GM23248 (cell line): ENCODE measurements at places on chromosomes 16 and 17. TPM values are rescaled to one million over a fixed set of nuclear protein-coding genes. Genes with fewer than 3 reads are reported as not detected.

CCL14 gene
- total RNA-seq, result not detected in 2 replicates

GRCh38 chr16:74888232-74888862, 96.6 kb downstream of the WDR59 start:
- H3K36me3 ChIP-seq, result peaks cover 34% of the 10 kb centered on the region
- no peaks in the 10 kb centered on the region for H3K27me3 ChIP-seq
- DNase-seq, result no peak

- DNase-seq, result no peak
- H3K27ac ChIP-seq, result no peak overlapping the region
- H3K36me3 ChIP-seq, result peaks cover 24% of the 10 kb centered on the region; the same call in 1 of the 2 replicates
- H3K4me1 ChIP-seq, result no peaks in the 10 kb centered on the region
- no peaks in the 10 kb centered on the region for H3K27me3 ChIP-seq
- no peak overlapping the region for H3K4me3 ChIP-seq
Measured at GRCh38 chr16:24829153-24829552, 16.6 kb upstream of the SLC5A11 start.

DNA sequence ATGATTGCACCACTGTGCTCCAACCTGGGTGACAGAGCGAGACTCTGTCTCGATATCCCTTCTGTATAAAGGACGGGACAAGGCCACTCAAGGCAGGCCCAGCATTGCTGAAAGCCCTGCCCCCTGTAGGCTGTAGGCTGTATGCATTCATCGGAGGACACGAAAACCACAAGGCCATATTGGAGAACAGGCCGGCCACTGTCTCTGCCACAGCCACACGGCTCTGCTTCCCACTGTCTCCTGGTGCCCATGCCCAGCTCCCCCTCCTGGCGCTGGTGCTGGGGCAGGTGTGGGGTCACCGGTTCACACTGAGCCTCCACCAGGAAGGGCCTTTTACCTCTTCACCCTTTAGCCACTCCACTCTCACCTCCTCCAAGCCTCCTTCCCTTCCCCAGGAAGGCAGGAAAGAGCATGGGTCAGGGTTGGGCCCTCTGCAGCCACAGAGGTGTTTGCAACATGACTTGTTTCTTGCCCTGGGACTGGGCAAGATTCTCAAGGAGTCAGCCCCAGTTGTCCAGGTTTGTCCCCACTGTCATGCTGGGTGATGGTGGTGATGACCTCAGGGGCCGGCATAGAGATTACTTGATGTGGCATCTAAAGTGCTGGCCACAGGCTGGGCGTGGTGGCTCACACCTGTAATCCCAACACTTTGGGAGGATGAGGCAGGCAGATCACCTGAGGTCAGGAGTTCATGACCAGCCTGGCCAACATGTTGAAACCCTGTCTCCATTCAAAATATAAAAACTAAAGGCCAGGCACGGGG, 5.3 kb upstream of the NTN3 start:
- no peak overlapping the region for H3K4me3 ChIP-seq
- DNase-seq, result peak; percentile 34
- no peaks in the 10 kb centered on the region for H3K27me3 ChIP-seq
- no peaks in the 10 kb centered on the region for H3K4me1 ChIP-seq
- H3K27ac ChIP-seq, result no peak overlapping the region

DNA sequence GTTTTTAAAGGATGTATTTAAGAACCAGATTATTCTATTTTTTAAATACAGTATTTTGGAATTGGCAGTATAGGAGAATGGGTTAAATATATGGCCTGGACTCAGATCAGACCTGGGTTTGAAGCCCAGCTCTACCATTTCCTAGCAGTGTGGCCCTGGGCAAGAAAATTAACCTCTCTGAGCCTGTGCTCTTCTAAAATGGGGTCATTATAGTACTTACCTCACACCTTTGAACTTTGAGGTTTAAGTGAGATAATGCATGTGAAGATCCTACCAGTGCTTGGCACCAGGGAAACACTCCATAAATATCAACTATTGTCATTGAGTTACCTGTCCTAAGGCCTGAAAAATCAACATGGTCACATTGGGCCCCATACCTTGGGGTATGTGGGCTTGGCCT, 93.4 kb upstream of the WSB1 start:
- no peak overlapping the region for H3K27ac ChIP-seq
- no peak for DNase-seq
- H3K4me3 ChIP-seq, result no peak overlapping the region

DNA sequence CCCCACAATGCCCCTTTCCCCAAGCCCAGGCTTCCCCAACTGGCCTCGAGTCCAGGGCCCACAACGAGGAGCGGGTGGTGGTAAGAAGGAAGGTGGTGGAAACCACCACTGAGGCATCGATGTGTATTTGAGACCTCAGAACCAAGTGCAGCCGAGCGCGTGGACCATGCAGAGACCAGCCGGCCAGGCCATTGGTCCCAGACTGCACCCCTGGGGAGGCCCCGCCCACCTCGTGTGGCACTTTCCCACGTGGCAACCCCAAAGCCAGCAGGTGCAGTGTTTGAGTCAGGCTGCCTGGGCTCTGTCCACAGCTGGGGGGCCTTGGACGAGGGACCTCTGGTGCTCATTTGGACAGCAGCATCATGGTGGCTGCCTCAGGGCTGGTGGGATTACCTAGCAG, 28.1 kb upstream of the BAHCC1 start:
- no peaks in the 10 kb centered on the region for H3K27me3 ChIP-seq
- H3K27ac ChIP-seq, result no peak overlapping the region
- H3K4me3 ChIP-seq, result no peak overlapping the region
- no peaks in the 10 kb centered on the region for H3K4me1 ChIP-seq
- no peak for DNase-seq

DNAH3 gene
- not detected in 2 replicates for total RNA-seq

DNA sequence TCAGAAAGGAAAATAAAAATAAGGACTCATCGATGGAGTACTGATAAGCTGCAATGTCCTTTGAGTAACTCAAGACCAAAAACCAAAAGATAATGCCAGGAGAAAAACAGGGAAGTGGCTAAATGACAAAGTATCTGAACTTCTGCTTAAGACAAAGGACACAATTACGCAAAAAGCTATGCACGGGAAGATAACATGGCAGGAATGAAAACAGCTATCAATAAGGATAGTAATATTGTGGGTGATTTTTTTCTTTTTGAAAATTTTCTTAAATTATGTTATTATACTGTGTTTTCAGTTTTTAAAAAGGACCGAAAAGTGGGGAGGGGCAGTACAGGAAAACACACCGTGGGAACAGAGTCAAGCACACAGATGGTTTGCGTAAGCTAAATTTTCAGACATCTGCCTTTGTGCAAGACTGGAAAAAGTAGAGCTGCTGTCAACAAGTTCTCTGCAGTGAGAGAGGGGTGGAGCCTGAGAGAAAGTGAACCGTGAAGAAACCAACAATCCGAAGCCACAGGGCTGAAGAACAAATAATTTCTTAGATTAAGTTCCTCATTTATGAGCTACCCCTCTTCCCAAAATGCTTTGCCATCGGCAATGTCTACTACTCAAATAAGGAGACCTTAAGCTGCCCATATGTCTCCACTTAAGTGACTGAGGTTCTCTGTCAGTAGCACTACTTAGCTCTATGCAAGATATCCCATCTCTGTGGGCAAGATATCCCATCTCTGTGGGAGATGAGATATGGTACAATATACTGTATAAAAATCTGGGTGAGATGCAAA, 99.9 kb upstream of the CORO6 start:
- H3K4me1 ChIP-seq, result peaks cover 24% of the 10 kb centered on the region
- H3K27me3 ChIP-seq, result no peaks in the 10 kb centered on the region
- H3K4me3 ChIP-seq, result peak overlapping the region; percentile 29

GRCh38 chr17:37133136-37133535, 184.4 kb downstream of the AATF start:
- DNase-seq, result no peak
- H3K27ac ChIP-seq, result no peak overlapping the region
- peaks cover 12% of the 10 kb centered on the region for H3K36me3 ChIP-seq
- H3K4me1 ChIP-seq, result no peaks in the 10 kb centered on the region
- H3K4me3 ChIP-seq, result no peak overlapping the region

MYH13 gene
- not detected in 2 replicates for total RNA-seq

DNA sequence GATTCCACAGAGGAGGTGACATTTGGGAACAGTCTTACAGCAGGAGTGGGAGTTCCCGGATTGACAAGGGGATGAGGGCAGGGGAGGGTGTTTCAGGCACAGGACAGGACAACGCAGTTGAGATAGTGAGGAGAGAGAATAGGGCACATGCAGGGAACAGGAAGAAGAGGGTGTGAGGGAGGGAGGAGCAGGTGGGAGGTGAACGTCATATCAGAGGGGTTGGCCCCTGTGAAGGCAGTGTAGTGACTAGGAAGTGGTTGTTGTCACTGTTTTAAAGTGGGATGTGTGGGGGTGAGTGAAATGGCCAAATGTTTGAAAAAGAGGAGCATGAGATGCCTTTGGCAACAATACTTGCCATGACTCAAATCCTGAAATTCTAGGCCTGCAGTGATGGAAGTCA, 12.2 kb downstream of the PRKCB start:
- H3K36me3 ChIP-seq, result no peaks in the 10 kb centered on the region
- no peak for DNase-seq
- no peak overlapping the region for H3K27ac ChIP-seq
- no peaks in the 10 kb centered on the region for H3K4me1 ChIP-seq
- H3K4me3 ChIP-seq, result no peak overlapping the region
- no peaks in the 10 kb centered on the region for H3K27me3 ChIP-seq

DNA sequence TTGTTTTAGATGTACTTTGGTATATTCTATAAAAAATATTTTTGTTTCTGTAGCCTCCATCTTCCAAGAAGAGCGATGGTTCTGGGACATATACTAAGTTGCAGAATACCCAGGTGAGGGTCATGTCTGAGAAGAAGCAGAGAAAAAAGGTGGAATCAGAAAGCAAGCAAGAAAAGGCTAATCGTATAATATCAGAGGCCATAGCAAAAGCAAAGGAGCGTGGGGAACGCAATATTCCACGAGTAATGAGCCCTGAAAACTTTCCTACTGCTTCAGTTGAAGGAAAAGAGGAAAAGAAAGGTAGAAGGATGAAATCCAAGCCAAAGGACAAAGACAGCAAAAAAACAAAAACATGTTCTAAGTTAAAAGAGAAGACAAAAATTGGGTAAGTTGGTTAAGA, 154.6 kb downstream of the CHD9 start:
- peaks cover 56% of the 10 kb centered on the region for H3K4me1 ChIP-seq
- H3K4me3 ChIP-seq, result peak overlapping the region; percentile 76
- peak overlapping the region; percentile 90 for H3K27ac ChIP-seq
- DNase-seq, result peak; percentile 23
- H3K27me3 ChIP-seq, result no peaks in the 10 kb centered on the region

BEAN1 gene
- total RNA-seq, result 0.32 and 1.1 TPM in 2 replicates

DNA sequence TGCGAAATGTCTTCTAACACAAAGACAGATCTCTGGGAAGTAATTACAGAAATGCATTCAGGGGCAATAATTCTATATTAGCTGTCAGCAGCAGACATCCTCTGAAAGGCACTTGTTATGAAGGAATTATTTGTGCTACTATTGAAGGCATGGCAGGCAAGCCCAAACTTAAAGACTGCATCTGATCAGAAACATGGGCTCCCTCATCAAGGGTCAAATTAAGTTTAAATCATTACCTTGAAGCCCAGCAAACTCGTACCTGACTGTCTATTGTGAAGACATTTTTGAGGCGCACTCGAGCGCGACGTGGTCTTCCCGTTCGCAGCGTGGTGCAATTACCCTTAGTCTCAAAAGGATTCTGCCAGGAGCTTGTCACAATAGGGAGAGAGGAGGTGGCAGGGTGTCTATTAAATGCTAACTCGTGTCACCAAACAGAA, 110.6 kb downstream of the ZNF423 start:
- H3K4me3 ChIP-seq, result no peak overlapping the region
- no peak overlapping the region for H3K27ac ChIP-seq
- no peaks in the 10 kb centered on the region for H3K4me1 ChIP-seq
- H3K36me3 ChIP-seq, result no peaks in the 10 kb centered on the region
- no peak for DNase-seq

DNA sequence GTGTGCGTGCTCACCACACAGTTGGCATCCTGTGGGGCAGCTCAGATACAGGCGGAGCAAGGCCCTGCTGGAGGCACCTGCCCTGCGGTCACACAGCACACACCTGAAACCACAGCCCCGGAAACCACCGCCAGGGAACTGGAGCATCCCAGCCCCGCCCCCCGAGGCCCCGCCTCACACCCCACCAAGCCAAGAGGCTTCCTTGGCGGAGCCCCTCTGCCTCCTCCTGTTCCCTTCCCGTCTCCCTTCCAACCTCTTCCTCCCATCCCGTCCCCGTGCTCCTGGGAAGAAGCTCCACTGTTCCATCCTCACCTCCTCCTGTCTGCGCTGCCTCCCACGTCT, 205.5 kb downstream of the NTN1 start:
- H3K27ac ChIP-seq, result no peak overlapping the region
- no peaks in the 10 kb centered on the region for H3K27me3 ChIP-seq
- no peaks in the 10 kb centered on the region for H3K36me3 ChIP-seq
- peaks cover 13% of the 10 kb centered on the region for H3K4me1 ChIP-seq

- no peak within 1 kb of the TSS for H3K27ac ChIP-seq
- H3K4me3 ChIP-seq, result peak within 1 kb of the TSS; percentile 48
- H3K27me3 ChIP-seq, result no peaks in the 10 kb centered on the region
- H3K36me3 ChIP-seq, result no peaks in the 10 kb centered on the region; the same call in 1 of the 2 replicates
- DNase-seq, result peak; percentile 43
Measured at GRCh38 chr17:6995500-6996255, at the start of gene ALOX12. ALOX12 (plus strand) TSS chr17:6996049; CDS start chr17:6996118, 69 bp downstream.

- H3K4me1 ChIP-seq, result no peaks in the 10 kb centered on the region
- no peak for DNase-seq
- no peak overlapping the region for H3K27ac ChIP-seq
- H3K36me3 ChIP-seq, result no peaks in the 10 kb centered on the region
- H3K27me3 ChIP-seq, result no peaks in the 10 kb centered on the region
- no peak overlapping the region for H3K4me3 ChIP-seq
Measured at GRCh38 chr16:72073560-72074230, 10.7 kb downstream of the HPR start.

GRCh38 chr17:49676276-49676868, 1.5 kb downstream of the SPOP start:
- DNase-seq, result peak; percentile 78
- peak overlapping the region; percentile 77 for H3K4me3 ChIP-seq
- H3K4me1 ChIP-seq, result peaks cover 29% of the 10 kb centered on the region
- H3K36me3 ChIP-seq, result 0 out of 2 replicates have a peak, but pooled peaks cover 7% of the 10 kb centered on the region

DNA sequence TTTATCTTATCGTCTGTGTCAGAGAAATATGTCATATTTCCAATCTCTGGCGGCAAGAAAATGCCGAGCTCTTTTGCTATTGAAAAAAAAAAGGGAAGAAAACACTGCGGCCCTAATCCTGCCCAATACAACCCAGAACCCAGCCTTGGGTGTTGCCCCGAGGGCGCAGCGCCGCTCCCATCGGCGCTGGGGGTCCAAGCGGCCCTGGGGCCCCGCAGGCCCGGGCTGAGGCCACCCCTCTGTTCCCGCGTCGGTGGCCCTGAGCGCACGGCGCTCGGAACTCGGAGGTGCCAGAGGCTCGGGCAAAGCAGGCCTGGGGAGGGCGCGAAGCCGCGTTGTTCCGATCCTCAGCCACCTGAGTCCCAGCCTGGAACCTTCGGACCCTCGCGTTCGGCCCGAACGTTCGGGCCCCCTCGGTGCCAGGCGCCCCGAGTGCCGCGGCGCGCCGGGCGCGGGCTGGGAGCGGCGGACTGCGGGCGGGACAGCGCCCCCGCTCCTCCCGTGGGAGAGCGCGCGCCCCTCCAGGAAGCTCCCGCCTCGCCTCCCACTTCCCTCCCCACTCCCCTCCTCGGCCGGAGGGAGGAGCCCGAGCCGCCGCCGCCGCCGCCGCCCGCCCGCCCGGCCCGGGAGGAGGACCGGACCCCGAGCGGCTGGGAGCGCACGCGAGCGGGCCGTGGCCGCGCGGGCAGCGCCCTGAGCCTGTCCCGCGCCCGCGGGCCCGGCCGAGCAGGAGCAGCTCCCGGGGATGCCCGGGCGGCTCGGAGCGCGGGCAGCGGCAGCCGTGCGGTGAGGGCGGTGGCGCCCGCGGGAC, at the start of gene CPNE2:
Gene CPNE2, plus strand, starts transcription at position 609 of the 811 bp plus-strand sequence. CDS start 18,160 bp downstream, outside the sequence.
- no peaks in the 10 kb centered on the region for H3K36me3 ChIP-seq
- H3K4me3 ChIP-seq, result peak within 1 kb of the TSS; percentile 77
- H3K4me1 ChIP-seq, result no peaks in the 10 kb centered on the region
- no peak within 1 kb of the TSS for H3K27ac ChIP-seq
- peak; percentile 64 for DNase-seq
- H3K27me3 ChIP-seq, result no peaks in the 10 kb centered on the region
